Fibroblast of villous mesenchyme (primary cell): ENCODE measurements at places on chromosomes 16 and 17. TPM values are rescaled to one million over a fixed set of nuclear protein-coding genes. Genes with fewer than 3 reads are reported as not detected.
A peak's percentile ranks its signal among the peaks of the same experiment; 100 is the strongest.

DNA sequence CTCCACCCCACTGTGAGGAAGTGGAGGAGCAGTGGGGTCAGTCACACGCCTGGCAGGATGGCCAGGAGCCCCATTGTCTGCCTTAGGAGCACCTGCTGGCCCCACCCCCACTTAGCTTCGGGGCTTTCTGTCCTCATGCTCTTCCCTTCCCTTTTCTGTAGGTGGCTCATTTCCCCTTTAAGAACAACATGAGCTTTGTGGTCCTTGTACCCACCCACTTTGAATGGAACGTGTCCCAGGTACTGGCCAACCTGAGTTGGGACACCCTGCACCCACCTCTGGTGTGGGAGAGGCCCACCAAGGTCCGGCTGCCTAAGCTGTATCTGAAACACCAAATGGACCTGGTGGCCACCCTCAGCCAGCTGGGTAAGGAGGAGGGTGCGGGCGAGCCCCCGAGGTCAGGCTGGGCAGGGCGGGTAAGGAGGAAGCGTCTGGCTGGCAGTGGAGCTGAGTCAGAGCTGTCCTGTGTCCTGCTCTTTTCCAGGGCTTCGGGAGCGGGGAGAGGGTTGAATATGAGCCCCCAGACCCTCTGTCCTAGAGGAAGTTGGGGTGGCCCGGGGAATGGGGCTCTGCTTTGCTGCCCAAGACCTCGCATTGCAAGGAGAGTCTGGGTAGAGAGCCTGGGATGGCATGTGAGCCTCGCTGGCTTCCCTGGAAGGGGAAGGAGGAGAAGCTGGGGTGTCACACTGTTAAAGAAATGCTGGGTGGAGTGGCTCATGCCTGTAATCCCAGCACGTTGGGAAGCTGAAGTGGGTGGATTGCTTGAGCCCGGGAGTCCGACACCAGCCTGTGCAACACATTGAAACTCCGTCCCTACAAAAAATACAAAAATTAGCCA lies 9.2 kb upstream of the SERPINF1 start:
- no peak for DNase-seq

DNA sequence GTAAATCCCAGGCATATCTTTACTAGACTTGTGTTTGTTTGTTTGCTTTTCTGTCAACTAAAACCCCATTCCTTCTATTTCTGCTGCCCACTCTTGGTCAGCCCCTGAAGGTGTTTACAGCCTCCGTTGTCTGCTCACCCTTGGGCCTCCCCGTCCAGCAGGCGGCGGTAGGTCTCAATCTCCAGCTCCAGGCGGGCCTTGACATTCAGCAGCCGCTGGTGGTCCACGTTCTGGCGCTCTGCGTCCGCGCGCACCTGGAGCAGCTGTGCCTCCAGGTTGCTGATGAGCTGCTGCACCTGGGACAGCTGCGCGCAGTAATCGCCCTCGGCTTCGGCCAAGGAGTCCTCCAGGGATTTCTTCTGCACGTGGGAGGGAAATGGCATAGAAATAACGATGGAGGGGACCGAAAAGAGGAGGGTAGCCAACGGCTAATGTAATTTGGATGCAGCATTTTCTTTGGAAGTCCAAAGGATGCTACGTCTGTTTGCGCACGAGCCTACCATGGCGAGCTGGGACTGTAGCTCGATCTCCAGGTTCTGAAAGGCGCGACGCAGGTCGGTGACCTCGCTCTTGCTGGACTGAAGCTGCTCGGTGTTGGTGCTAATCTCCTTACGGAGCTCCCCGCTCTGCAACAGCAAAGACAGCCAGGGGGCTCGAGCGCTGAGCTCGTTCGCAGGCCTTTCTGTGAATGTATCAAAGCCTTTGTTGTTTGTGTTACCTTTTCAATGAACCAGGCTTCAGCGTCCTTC lies 3.9 kb downstream of the KRT12 start:
- no peak for DNase-seq

- no peak for DNase-seq
Observed at GRCh38 chr16:77553130-77553529, 118.3 kb upstream of the ADAMTS18 start.

DNA sequence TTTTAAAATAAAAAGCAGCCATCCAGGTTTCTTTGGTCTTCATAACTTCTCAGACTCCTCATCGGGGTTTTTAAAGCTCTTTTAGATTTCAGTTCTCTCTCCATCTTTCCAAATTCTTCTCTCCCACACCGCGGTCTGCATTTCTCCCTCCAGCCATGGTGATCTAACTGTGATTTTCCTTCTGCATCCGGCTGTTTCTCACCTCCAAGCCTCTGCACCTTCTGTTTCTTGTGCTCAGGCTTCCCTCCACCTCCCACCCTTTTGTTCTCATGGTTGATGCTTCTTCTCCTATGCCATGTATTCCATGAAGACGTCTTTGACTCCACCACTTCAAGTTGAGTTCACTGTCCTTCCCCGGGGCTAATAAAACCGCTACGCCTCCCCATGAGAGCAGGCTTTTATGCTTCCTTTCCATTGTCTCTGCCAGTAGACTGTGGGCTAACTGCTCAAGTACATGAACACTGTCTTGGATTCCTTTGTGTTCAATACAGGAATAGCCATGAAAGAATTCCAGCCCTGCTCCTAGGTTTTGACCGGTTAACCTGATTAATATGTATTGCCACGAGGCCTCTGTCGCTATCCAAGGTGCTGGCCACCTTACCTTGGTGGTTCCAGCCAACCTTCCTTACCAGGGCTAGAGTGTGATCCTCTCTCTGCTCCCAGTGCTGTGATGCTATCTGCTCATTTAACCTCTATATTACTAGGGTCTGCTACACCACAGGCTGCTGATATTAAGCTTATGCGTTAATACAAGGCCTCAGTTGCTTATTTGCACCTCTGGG lies 625.1 kb downstream of the HS3ST4 start:
- DNase-seq = no peak

DNA sequence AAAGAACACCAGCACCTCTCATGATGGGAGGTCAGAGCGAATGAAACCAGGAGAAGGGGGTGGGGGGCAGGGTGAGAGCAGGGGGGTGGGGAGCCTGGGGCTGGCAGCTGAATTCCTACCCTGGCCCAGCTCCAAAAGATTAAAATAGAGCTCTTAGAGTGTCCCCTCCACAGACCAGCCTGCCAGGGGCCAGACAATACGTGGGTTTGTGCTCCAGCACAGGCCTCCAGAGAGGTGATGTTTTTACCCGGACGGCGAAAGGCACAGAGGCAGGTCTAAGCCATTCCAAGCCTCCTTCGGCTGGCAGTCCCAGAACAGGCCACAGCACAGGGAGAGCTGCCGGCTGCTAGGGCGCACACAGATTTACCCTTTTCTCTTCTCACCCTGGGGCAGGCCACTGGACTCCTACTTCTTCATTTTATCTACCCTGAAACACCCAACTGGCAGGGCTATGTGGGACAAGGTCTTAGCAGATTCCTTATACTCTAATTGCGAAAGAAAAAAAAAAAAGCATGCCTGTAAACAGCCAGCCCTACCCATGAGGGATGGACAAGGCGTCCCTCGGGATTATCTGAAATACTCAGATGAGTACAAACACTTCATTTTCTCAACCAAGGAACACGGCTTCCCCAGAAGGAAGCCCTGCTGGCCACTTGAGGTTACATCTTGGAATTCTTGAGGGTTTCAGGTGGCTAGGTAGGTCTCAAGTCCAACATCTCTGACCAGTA lies 71.9 kb upstream of the NOG start:
- DNase-seq = no peak

- DNase-seq = no peak
Observed at GRCh38 chr16:46606231-46606630, 14.9 kb downstream of the SHCBP1 start.

GRCh38 chr16:79395591-79395990 lies 204.9 kb downstream of the MAF start:
- no peak for DNase-seq

DNA sequence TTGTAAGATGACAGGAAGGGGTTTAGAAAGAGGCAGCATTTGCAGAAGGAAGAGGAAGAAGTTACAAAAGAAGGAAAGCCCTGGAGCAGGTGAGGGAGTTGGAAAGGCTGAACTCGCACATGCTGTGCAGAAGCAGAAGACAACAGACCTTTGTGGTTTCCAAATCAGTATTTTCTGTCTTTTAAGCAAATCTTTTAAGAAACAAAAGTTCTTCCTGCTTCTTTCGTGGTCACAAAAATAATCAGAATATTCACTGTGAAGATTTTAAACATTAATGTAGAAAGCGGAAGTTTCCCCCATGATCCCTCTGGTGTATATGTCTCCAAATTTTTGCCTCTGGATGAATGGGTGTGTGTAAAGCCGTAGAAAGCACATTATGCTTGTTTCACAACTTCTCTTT lies 25.8 kb downstream of the ZNRF1 start:
- no peak for DNase-seq

DNA sequence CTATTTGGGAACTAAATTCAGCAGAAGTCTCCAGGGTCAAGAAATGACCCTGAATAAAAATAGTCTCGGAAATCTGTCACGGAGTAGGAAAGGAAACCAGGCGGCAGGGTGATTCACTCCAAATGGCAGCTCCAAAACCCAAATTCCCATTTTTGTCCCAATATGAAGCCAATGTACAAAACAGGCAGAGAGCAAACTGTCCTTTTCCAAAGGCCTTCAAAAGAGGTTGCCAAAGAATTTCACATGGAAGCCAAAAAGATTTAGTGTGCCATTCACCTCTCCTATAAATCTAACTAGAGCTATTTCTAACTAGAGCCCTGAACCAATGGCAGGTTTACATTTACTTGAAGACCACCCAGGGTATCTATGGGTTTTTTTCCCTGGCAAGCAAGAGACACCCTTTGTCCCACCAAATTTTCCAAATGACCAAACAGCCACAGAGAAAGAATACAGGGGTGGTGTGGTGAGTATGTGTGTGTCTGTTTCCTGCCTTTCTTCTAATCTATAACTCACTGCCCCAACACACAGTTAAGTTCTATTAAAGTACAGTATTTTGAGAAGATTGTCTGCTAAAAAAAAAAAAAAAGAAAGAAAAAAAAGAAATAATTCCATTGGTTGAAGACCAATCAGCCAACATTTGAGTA lies 6.8 kb downstream of the MYO1D start:
- peak; percentile 56 for DNase-seq

DNA sequence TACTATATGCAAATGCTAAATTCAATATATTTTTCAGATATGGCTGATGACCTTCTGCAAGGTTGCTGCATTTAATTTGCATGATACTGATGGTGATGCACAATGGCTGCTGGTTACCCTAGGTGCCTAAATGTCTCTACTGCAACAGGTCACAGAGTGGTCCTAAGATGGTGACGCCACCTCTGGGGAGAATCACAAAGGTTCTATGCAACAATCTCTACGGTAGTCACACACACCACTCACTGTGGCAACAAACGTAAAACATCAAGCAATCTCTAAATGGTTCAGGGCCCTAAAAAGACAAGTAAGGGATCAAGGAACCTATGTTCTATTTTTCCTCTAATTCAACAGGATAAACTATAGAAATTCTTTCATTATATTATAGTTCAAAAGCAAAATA lies 293.3 kb downstream of the CEP112 start:
- no peak for DNase-seq

- no peak for DNase-seq
Observed at GRCh38 chr17:14321980-14322776, 21.3 kb downstream of the HS3ST3B1 start.

GRCh38 chr16:28293601-28293960 lies 1.3 kb downstream of the SBK1 start:
- no peak for DNase-seq

DNA sequence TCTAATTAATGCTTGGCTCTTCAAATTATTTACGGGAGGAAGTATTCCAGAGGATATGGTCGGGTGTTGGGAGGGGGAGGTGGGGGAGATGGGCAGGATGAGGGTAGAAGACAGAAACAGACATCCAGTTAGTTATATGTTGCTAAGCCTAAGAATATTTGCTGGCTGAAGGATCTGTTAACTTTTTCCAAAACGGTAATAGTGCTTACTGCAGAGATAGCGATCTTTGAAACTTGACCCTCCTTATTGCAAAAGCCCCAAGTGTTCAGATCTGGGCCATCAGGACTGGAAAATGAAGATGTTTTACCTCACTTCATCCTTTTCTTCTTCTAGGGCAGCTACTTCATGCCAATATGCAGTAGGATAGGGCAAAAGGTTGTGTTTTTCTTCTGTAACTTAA lies 27.0 kb upstream of the MMD start:
- peak; percentile 92 for DNase-seq

GRCh38 chr16:15464401-15465186 lies 30.2 kb downstream of the BMERB1 start:
- peak; percentile 36 for DNase-seq

DNA sequence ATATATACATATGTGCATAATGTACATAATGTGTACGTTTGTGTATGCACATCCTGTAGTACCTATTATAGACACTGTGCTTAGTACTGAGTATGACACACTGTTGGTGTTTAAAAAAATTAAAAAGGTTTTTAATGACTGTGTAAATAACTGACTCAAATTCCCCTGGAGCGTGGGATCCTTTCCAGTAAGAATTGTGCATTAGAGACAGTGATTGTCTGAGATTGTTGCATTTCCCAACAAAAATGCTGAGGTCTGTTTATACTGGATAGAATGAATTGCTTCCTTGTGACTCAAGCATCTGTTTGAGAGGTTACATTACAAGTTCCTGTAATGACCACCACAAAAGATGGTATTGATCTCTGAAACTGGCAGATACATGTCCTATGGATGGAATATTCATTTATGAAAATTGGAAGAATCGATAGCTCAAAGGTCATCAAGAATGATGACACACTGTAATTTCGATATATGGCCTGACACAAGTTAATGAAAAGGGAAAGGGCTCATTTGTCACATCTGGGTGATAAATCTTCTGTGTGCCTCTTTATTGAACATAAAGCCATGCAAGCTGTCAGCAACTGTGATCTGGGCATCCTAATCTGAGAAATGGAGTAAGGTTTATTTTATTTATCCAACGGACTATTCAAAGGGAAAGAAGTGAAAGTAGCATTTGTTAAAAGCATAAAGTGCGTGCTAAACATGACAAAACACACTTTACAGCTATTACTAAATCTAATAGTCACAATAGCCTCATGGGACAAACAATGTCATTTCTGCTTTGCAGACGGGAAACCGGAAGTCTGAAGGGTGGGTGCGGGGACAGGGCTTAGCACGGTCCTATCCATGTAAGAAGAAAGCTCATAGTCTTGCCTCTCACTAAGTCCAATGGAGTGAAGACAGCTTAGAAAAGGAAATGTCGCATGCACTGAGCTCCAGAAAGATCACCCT lies 228.8 kb downstream of the CDH11 start:
- DNase-seq = peak; percentile 91

GRCh38 chr16:46817961-46818360 lies 13.0 kb downstream of the C16orf87 start:
- DNase-seq = peak; percentile 33

- DNase-seq = no peak
Observed at GRCh38 chr16:54588026-54588425, 301.4 kb upstream of the IRX3 start.

- no peak for DNase-seq
Observed at GRCh38 chr17:2253768-2254406, 49.7 kb downstream of the SMG6 start.

GRCh38 chr16:60041671-60042070 lies 1307.6 kb upstream of the GOT2 start:
- DNase-seq = no peak

Gene RCVRN
- total RNA-seq = not detected in 2 replicates

Gene CHST6
- total RNA-seq = under 0.01 TPM in 2 replicates

Gene GRIN2A
- under 0.01 and 1.3 TPM in 2 replicates for total RNA-seq

Gene TMEM235
- total RNA-seq = not detected in 2 replicates

Gene PPP1R1B
- total RNA-seq = not detected in 2 replicates

Gene ATP1B2
- total RNA-seq = not detected in 2 replicates

Gene ADAM11
- total RNA-seq = 0.32 and 0.43 TPM in 2 replicates

Gene ZG16B
- 0.64 and 0.86 TPM in 2 replicates for total RNA-seq

Gene SPAG7
- 34.5 and 39.0 TPM in 2 replicates for total RNA-seq

Gene PLD6
- total RNA-seq = 4.8 and 5.6 TPM in 2 replicates

Gene SGCA
- total RNA-seq = 0.32 TPM in 1 of 2 replicates, not detected in the other

Gene USP43
- total RNA-seq = not detected in 2 replicates

Gene NUP93
- total RNA-seq = 54.1 and 60.9 TPM in 2 replicates

Gene ALOX15
- total RNA-seq = not detected in 2 replicates

Gene PRPSAP2
- total RNA-seq = 37.7 and 51.4 TPM in 2 replicates
